ENCODE measurements at places on chromosomes 3 and 15.
A peak's percentile ranks its signal among the peaks of the same experiment; 100 is the strongest.

DNA sequence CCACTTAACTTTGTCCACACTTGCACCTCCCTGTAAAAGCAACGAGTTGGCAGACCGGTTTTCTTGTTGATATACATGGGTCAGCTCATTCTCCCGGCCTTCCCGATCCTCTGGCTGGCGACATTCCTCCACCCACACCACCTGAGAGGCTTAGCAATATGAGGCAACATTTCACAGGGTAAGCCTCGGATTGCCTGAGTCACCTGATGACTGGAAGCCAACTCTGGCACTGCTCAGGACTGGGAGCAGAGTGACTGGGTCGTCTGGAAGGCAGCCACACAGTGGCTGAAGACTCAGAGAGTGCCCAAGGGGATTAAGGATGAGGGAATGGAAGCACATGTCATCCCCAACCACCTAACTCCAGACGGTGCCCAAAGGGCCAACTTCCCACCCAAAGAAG lies 9.8 kb downstream of the HOMER2 start:
- peak; percentile 44 for DNase-seq

- DNase-seq = no peak
Measured at GRCh38 chr15:68268405-68268804, 9.1 kb upstream of the FEM1B start.

GRCh38 chr3:143644370-143645089 lies 203.7 kb downstream of the SLC9A9 start:
- peak; percentile 48 for DNase-seq

DNA sequence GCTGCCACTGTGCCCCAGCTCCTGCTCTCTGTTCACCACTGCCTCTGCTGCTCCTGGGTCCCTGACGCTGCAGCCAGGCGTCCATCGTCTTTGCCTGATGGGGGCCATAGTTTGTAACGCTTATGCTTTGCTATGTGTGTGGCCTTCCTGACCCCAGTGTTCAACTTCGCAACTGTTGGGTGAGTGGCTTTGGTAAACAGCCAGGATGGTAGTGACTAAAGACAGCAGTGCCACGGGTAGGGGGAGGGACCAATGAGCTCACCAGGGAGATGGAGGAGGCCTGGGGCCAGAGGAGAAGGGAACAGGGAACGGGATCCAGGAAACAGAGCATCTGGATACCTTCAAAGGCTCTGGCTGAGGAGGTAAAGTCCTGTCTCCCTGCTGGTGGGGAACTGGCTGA lies 75.9 kb upstream of the ALDH1L1 start:
- no peak for DNase-seq

GRCh38 chr3:69352305-69353087 lies 33.4 kb downstream of the FRMD4B start:
- no peak for DNase-seq

DNA sequence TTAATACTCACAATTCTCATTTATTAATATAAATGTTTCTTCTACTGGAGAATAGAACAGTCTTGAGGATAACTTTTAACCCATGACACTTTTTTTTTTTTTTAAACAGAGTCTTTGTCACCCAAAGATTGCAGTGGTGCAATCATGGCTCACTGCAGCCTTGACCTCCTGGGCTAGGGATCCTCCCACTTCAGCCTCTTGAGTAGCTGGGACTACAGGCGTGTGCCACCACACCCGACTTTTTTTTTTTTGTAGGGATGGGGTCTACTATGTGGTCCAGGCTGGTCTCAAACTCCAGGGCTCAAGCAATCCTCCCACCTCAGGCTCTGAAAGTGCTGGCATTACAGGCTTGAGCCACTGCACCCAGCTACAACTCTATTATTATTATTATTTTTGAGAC lies 34.5 kb downstream of the PIK3CB start:
- no peak for DNase-seq

DNA sequence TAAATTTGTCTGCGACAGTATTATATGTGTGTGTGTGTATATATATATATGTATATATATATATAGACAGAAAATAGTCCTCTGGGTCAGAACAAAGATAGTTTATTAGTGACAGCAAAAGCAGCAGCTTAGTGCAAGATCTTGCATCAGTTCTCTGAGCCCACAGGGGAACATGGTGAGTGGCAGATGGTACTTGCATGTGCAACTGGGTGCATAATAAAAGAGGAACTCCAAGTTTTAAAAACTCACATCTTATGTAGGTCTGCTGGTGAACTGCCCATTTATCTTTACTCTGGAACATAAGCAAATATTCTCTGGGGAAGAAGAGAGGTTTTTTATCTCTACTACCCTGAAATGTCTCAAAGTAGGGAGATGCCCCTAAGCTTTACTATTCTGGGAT lies 276.4 kb downstream of the POLQ start:
- no peak for DNase-seq

GRCh38 chr15:34820110-34820509 lies 24.8 kb upstream of the ACTC1 start:
- no peak for DNase-seq

GRCh38 chr3:38519000-38519399 lies 22.9 kb downstream of the EXOG start:
- DNase-seq = no peak

DNA sequence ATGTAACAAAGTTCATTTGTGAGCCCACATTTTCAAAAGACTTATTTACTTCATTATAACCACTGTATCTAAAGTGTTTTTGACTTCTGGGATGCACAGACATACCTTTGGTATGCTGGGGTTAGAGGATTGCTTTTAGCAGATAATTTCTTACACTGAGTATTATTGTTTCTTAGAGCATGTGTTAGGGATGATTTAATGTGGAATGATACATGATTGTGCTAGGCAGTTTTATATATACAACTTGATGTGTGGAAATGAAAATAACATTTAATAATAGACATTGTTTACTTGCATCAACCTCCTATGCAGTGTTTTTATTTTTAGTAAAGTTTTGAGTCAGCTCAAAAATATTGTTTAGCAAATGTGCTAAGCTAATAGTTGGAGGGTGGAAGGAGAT lies 3.4 kb downstream of the KIF23 start:
- no peak for DNase-seq

- DNase-seq = no peak
Measured at GRCh38 chr3:28039234-28039633, 202.2 kb upstream of the CMC1 start.

DNA sequence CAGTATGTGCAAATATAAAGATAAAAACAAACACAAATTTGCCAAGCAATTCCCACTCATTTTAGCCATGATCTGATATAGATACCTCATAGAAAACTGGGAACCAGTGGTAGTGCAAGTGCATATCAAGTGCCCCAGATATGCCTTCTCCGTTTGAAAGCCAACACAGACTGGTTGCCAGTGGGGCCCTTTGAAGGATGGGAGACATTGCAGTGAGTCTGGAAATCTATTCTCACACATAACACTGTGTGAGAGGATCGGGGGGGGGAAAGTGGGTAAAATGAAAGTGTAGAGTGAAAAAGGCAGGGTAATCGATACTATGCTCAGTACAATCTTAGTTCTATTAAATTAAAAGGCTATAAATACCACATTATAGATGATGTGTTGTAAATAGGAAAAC lies 83.0 kb downstream of the CBLB start:
- no peak for DNase-seq

- DNase-seq = no peak
Measured at GRCh38 chr3:12002912-12003311, 1.3 kb upstream of the SYN2 start.

GRCh38 chr3:40417845-40418543 lies 31.0 kb downstream of the ENTPD3 start:
- DNase-seq = no peak

GRCh38 chr3:125461896-125462295 lies 58.1 kb downstream of the SNX4 start:
- DNase-seq = no peak

- DNase-seq = no peak
Measured at GRCh38 chr15:45386420-45386819, 8.1 kb upstream of the GATM start.

GRCh38 chr15:45847645-45848044 lies 212.8 kb downstream of the SQOR start:
- DNase-seq = no peak

DNA sequence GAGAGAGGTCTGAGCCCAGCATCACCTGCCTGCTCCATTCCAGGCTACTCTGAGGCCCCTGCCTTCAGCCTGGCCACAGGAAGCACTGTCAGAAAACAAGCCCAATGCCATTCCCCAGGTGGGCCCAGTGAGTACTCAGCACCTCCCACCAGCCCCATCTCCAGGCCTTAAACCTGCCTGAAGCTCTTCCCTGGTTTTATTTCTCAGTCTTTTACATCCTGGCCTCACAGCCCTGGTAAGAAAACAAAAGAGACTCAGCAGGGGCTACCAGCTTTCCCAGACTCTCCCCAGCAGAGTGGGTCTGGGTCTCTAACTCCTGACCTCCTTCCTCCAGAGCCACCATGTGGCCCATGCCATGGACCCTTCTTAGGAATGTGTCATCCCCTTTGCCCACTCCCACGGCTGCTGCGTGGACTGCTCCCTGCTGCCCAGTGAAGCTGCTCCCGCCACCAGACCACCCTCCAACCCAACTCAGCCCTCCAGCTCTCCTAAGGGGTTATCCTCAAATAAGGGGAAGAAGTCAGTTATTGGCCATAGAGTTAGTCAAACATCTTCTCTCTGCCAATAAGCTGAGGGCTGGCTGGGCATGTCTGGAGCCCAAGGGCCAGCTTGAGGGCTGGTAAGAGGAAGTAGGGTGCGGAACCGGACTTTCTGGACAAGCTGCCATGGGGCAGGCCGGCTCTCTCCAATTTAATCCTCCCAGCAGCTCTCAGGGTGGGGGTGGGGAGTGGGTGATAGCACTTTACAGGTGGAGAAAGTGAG lies 116.7 kb upstream of the LINGO1 start:
- DNase-seq = no peak

- DNase-seq = no peak
Measured at GRCh38 chr3:33602829-33603228, 115.2 kb downstream of the CLASP2 start.

DNA sequence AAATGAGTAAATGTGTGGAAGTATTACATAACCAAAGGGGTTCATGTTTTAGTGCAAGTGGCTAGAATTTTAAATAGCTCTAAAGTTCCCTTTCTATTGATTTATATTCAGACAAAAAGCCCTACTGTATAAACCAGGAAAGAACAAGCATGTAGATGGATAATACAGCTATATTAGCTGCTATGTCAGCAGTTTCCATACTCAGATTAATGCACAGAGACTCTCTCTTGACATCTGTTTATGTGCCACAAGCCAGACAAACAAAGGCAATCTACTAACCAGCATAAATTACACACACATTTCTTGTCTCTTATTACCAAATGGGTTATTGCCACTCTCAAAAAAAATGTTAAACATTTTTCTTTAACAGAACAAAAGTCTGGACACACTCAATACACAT lies 760.1 kb upstream of the NECTIN3 start:
- no peak for DNase-seq

DNA sequence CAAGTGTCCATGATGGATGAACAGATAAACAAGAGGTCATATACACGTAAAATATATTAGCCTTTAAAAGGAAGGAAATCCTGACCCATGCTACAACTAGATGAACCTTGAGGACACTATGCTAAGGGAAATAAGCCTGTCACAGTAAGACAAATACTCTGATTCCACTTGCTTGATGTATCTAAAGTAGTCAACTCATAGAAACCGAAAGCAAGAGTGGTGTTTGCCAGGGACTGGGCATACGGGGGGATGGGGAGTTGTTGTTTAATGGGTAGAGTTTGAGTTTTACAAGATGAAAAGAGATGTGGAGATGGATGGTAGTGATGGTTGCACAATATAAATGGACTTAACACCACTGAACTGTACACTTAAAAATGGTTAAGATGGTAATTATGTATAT lies 65.4 kb downstream of the C3orf70 start:
- no peak for DNase-seq

DNA sequence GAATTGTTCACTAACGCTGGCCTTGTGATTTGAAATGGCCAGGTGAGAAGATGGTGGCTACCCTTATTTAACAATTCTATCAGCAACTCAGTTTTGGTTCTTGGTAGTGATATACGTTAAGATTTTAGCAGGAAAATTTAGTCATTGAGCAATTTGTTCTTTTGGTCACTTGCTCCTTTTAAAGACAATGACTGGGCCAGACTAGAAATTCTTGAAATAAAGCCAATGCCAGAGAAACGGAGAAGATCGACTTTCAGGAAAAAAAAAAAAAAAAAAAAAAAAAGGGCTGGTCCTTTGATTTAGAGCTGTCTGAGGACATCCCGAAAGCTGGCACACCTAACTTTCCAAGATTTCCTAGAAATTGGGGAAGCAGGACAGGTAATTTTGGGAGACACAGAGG lies 178.5 kb downstream of the FNDC3B start:
- DNase-seq = peak; percentile 22

- no peak for DNase-seq
Measured at GRCh38 chr3:97439373-97439772, 325.2 kb upstream of the ARL6 start.

GRCh38 chr3:183331498-183331897 lies 78.4 kb downstream of the B3GNT5 start:
- no peak for DNase-seq

GRCh38 chr3:146280864-146281263 lies 30.0 kb upstream of the PLSCR4 start:
- DNase-seq = no peak

DNA sequence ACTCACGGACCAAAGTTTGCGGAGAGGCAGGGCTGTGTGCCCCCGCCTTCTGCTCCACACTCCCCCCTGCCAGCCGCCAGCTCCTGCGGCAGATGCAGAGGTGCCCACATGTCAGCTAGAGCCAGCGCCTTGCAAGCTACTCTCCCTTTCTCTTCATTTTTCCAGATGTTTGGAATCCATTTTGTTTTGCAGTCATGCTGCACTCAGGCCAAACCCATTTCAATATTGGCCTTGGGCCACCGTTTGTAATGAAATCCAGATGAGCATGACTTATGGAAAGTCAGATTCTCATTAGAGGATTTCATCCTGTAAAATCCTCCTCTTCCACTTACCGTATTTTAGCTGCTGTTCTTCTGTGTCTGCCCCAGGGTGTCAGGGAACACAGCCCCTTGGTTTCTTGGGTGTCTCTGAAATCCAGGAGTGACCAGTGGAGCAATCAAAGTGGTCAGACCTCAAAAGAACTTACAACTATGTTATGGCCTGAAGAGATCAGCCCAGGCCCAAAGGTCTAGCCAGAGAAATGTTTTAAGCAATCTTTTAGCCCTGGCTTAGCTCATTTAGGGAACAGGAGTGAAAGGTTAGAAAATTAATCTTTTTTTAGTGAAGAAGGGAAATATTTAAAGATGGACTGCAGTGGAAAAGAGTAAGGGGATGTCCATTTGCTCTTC lies 65.8 kb downstream of the AAGAB start:
- no peak for DNase-seq

GRCh38 chr3:173753593-173753992 lies 356.0 kb downstream of the NLGN1 start:
- no peak for DNase-seq

GRCh38 chr15:101545548-101546505 lies 56.3 kb upstream of the PCSK6 start:
- no peak for DNase-seq

GRCh38 chr3:168457954-168458539 lies 362.3 kb upstream of the GOLIM4 start:
- DNase-seq = no peak

GRCh38 chr15:35000511-35000910 lies 12.4 kb upstream of the ZNF770 start:
- DNase-seq = peak; percentile 15

- DNase-seq = no peak
Measured at GRCh38 chr3:47344971-47345370, 35.9 kb upstream of the PTPN23 start.
